ENCODE measurements at places on chromosomes 1 and 21. TPM values are rescaled to one million over a fixed set of nuclear protein-coding genes. Genes with fewer than 3 reads are reported as not detected.

The SAMD13 gene
- 5.7 TPM for total RNA-seq

The RIPPLY3 gene
- not detected for total RNA-seq

The ANKRD35 gene
- total RNA-seq: 0.77 TPM

The FCRL3 gene
- total RNA-seq: 0.21 TPM

The ANKRD34A gene
- 0.88 TPM for total RNA-seq

The SLC5A9 gene
- total RNA-seq: not detected

The ATP6V1G3 gene
- not detected for total RNA-seq

The OPTC gene
- total RNA-seq: not detected

The HCRTR1 gene
- total RNA-seq: not detected

The B3GALT5 gene
- 2.7 TPM for total RNA-seq

Measured in uterus (tissue), 4 donors.